ENCODE measurements at places on chromosomes 2 and 18.

GRCh38 chr2:232955856-232956255 lies 57.2 kb downstream of the NGEF start:
- DNase-seq, result no peak

DNA sequence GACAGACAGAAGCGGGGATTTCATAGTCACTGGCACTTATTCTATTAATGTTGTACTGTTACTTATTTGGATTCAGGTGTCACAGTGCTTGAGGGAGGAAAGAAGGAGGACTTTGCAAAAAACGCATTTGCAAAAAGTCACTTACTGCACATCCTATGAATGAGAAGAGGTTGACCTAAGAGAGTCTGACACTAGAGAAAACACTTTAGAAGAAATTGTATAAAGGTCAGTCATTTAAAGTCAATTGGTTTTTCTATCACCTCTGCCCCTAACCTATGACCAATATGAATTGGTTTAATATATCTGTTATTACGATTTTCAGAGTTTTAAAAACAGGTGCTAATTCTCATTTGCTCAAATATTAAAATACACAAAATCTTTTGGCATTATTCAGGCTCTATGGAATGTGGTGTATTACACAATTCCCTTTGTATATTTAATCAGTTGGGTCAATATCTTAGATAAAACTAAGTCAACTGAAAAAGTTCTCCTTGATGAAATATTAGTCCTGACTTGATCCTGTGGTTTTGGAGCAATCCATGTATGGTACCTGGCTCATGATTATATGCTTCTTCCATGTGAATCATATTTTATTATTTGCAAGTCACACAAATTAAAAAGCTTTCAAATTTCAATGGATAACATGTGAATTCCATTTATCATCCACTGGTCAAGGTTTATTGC lies 157.4 kb downstream of the CDH2 start:
- DNase-seq, result no peak

GRCh38 chr2:197315371-197315770 lies 4.8 kb upstream of the ANKRD44 start:
- no peak for DNase-seq

- DNase-seq, result no peak
Measured at GRCh38 chr2:46435353-46435752, 44.0 kb upstream of the TMEM247 start.

DNA sequence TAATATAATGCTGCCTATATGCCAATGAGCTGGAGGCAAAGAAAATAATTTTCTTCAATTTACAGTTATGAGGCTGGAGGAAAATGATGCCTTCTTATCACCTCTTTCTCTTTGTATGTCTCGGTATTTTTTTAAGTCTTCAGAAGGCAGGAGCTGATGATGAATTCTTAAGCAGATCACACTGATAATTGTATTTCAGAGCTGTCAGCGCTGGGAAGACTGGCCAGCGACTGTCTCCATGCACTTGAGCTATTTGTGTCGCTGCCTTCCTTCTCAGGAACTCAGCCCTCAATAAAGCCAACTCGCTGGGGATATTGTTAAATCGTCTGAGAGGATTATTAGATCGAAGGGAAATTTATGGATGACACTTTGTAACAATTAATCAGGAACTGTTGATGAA lies 40.3 kb downstream of the PTGR3 start:
- DNase-seq, result no peak

- DNase-seq, result no peak
Measured at GRCh38 chr2:238866656-238867277, 18.9 kb downstream of the TWIST2 start.

DNA sequence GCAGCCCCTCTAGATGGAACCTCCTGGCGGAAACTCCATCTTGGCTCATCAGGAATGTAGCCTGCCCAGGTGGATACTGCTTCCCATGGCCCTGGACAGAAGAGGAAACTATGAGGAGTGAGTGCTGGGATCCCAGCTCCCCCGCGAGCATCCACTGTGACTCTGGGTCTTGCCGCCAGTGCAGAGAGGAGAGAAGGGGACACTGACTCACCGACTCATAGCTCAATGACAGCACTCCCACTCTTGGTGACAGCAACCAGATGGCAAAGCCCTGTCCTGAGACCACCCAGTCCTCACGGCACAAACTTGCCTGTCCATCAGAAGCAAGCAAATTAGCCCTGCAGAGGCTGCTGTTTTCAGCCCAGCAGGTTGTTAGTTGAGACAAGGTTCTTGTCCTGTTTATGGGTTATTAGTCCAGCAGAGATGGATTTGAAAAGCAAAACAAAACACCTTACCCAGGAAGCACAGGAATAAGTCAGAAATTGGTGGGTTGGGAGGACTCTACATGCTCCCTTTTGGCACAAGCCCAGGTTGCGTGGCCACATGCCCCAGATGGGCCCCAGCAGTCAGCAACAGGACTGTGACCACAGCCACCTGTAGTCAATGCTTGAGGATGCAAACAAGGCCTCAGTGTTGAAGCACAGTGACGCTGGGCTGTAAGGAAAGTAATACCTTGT lies 111.5 kb upstream of the GLI2 start:
- no peak for DNase-seq

GRCh38 chr2:26934335-26934724 lies 36.1 kb upstream of the MAPRE3 start:
- no peak for DNase-seq
